ENCODE measurements at places on chromosomes 7 and 10.

DNA sequence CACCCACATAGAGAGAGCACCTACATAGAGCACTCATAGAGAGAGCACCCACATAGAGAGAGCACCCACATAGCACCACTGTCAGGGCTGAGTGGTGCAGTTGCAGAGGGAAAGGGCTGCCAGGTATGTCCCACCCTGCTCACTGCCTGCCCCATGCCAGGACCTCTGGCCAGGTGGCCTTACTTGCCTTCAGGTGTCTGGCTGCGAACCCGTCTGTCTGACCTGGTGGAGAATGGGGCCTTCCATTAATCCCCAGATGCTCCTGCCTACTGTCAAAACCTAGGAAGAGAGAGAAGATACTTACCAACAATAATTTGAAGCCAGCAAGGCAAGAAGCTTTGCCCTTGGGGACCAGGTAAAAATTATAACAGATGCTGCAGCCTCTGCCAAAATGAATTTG is 51.1 kb downstream of the INSIG1 start:
- no peak for DNase-seq

DNA sequence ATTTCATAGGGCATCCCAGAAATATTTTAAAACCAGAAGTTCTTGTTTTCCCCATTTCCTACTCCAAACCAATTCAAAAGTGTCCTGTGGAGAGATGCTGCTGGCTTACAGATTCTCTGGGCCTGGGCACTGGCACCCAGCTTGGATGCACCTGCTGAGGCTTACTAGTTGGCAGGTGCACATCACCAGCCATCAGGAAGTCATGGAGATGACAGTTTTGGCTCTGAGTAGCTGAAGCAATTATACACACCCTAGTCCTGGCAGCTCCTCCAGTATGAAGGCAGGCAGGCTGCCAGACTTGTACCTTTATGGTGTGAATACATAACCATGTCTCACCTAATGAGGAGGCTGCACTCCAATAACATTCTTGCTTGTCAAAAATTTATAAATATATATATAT is 276.6 kb upstream of the GHITM start:
- DNase-seq = no peak

GRCh38 chr10:130749911-130750310 is 561.6 kb downstream of the TCERG1L start:
- DNase-seq = no peak

GRCh38 chr7:26850193-26850651 is 14.2 kb downstream of the SKAP2 start:
- DNase-seq = no peak

DNA sequence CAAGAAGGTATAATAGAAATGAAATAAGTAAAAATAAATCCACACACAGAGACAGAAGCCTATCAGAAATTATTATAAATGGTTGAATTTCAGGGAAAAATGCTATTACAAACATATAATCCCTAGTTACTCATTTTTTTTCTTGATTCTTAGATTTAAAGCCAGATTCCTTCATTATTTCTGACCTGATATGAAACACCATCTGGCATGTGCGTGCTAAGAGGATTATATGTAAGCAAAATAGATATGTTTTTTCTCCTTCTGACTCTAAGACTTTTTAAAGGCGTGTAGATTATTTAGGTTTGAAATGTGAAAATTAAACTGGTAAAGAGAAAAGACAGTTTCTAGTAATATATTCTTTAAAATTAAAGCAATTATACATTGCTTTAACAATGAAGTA is 236.7 kb upstream of the ETV1 start:
- no peak for DNase-seq

GRCh38 chr10:118102121-118102520 is 55.4 kb upstream of the RAB11FIP2 start:
- DNase-seq = no peak

DNA sequence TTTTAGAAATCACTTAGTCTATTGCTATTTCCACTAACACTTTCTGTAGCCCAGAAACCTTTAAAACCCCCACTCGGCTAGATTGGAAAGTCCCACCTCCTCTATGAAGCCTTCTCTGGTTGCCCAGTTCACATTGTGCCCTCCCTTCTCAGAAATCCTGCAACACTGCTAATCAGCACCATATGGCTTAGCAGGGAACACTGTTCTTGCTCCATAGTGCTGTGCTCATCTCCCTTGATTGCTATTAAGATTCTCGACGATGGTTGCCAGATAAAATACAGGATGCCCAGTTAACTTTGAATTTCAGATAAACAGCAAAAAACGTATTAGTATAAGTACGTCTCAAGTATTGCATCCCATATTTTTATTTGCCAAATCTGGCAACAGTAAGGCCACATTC is 40.1 kb upstream of the XPNPEP1 start:
- no peak for DNase-seq

- no peak for DNase-seq
Observed at GRCh38 chr7:26912338-26912737, 47.9 kb upstream of the SKAP2 start.

DNA sequence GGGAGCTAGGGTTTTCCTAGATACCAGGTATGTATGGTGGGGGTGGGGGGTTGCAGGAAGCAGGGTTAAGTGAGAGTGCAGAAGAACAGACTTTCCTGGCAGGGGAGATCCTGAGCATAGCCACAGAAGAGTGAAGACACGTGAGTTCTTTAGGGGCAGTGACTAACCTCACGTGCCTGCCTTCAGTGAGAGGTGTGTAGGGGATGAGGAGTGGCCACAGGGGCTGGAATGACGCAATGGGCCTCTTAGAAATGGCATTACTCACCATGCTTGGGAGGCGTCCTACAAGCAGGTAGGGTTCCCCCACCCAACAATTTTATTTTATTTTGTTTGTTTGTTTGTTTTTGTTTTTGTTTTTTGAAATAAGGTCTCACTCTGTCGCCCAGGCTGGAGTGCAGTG is 698.6 kb upstream of the NRP1 start:
- no peak for DNase-seq

GRCh38 chr7:134932707-134933370 is 53.5 kb upstream of the AGBL3 start:
- DNase-seq = peak; percentile 8

DNA sequence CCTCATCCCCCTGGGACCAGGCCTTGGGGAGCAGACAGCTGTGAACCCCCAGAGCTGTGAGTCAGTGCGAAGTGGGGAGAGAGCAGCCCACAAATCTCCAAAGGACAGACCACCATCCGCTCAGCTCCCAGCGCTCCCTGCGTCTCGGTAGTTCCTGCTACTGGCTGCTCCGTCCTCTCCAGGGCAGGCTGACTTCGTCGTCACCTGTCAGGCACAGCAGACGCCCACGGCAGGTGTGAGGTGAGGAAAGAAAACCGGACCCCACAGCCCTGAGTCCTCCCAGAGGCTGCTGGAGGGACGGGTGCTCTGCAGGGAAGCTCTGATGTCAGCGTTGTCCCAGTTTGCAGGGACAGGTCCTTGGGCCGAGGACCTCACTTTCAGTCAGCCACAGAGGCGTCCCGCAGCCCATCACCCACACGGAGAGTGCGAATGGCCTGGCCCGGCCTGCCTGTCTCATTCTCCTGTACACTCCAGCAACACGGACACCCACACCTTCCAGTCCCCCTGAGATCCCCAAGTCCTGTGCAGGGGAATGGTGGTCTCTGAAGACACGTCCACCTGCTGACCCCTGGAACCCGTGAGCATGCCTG is 95.2 kb downstream of the DNAJB6 start:
- no peak for DNase-seq

DNA sequence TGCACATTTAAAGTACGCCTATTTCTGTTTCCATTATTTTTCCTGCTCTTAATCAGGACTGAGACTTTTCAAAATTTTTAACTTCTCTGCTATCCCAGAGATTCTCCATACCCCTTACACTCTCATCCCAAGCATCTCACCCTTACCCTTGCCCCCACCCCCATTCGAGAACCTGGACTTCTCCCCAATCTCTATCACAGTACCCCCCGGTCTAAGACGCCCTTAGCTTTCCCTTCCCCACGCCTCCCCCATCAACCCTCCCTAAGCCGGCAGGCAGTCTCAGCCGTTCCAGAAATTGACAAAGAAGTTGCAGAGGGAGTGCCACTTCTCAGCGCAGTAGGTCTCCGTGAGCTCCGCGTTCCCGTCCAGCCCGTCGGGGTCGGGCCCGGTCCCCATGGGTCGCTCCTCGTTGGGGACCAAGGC is 1.4 kb downstream of the FGFBP3 start:
- DNase-seq = no peak

DNA sequence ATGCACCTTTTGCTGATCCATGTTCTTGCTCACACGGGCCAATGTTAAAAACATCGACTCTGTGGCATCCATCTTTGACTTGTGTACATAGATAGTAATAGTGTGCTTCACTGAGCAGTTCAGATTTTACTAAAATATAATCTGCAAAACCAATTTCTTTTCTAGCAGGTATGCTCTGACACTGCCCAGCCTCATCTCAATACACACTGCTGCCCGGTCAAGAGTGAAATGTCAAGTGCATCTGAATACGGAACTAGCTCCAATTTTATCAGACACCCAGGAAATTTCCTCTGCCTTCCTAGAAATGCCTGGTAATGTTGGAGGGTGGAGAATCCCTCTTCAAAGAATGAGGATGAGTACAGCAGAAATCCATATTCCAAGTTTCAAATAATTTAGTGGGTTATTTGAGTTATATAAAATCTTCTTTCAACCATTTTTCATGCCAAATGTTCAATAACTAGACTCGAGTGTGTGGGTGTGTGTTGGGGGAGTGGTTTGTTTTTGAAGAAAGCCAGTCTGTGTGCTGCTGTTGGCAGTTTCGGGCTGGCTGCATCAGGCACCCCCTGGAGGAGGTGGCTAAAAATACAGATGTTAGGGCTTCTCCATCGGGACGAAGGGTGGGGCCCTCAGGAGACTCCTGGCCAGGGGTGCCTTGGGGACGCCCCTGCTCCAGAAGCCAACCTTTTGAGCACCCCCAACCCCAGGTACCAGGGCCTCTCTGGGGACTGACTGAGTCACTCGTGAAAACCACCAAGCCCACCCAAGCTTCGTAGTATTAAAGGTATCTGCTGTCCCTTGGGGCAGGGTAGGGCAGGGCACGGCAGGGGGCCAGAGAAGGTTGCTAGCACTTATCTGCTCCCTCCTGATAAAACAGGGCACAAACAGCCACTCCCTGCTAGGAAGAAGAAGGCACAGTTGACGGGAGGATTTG is 15.4 kb downstream of the CTBP2 start:
- DNase-seq = no peak

- no peak for DNase-seq
Observed at GRCh38 chr10:43421201-43421507, 12.2 kb upstream of the HNRNPF start.

DNA sequence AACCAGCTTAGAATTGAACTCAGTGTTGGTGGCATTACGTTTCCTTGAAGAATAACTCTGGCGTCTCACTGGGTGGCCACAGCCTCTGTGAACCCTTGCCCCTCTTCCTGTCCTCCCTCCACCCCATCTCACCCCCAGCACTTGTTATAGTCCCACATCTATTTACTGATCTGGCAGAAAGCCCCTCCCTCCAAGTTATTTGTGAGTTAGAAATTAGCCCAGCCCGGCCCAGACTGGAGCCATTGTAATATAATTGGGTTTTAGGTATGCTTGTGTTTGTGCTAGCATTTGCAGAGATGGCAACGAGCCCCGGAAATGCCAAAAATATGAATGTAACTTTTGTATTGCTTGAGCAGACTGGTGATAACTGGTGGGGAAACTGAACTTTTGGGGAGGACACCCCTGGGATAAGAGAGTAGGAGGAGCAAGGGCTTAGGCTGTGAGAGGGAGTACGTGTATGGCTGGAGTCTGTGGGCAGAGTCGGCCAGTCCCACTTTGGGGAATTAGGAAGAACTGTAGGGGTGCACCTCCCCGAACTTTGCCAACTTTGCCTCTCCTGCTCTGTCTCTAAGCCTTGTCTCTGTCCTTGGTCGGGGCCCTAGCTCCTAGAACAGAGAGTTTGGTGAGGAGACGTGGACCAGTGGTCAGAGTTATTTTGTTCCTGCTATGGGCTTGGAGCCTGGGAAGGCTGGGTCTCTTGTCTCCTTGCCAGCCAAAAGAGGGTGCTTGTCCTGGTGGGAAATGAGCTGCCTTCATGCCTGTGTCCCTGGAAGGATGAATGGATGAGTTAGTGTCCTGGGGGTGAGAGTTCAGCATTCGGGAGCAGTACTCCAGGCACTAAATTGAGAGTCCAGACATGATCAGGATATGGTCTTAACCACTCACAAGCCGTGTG is 19.3 kb upstream of the TRIM8 start:
- no peak for DNase-seq

DNA sequence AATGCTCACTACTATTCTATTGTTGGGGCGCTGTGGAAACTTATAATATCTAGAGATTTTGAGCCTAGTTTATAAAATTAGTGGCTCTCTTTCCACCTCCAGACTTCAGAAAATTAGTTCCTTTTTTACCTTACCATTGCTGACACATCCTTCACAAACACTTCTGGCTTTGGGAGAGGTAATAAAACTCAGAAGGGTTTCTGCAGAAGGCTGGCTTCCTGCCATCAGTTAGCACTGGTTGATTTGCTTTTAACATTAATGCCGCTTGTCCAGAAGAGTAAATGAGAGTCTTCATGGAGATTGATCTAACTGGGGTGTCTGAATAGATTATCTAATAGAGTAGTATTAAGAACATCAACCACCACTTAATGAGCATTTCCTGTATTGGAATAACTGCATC is 20.3 kb downstream of the ACSM6 start:
- no peak for DNase-seq

DNA sequence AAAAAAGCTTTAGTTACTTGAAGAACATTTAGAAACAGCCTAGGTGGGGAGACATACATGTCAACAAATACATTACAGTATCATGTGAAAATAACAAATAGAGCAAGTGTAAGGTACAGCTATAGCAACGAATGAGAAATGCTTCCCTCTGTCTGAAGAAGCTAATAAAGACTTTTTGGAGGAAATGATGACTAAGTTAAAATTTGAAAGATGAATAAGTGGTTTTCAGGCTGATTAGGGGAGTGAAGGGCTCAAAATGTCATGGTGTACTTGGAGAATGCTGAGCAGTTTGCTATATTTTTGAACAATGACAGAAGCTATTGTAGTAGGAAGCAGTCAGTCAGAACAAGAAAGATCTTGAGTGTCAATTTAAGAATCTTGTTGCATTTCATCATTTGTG is 2.8 kb upstream of the ARMC3 start:
- DNase-seq = no peak

DNA sequence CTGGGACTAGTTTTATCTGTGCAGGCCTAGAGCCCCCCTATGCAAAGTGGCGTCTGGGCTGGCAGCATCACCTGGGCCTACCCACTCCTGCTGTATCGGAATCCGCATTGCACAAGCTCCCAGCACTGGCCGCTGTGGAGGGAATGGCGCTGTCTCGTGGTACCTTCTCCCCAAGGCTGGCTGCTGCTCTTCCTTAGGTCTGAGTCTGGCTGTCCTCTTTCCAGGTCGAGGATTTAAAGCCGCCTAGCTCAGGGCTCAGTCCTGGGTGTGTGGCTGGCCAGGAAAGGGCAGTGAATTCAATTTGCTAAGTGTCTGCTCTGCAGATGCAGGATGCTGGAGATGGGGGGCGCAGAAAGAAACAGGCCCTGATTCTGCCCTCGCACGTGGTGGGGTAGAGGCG is 44.7 kb downstream of the MGMT start:
- no peak for DNase-seq

GRCh38 chr7:111107579-111107978 is 16.7 kb downstream of the LRRN3 start:
- no peak for DNase-seq
